ENCODE measurements at places on chromosomes 7 and 10.

GRCh38 chr7:76165973-76166403 lies 35.7 kb upstream of the SRRM3 start:
- ATAC-seq: no peak

GRCh38 chr7:137919987-137920386 lies 73.2 kb upstream of the DGKI start:
- no peak for ATAC-seq

GRCh38 chr10:100504096-100504495 lies 15.6 kb downstream of the SEC31B start:
- ATAC-seq: peak; percentile 54

DNA sequence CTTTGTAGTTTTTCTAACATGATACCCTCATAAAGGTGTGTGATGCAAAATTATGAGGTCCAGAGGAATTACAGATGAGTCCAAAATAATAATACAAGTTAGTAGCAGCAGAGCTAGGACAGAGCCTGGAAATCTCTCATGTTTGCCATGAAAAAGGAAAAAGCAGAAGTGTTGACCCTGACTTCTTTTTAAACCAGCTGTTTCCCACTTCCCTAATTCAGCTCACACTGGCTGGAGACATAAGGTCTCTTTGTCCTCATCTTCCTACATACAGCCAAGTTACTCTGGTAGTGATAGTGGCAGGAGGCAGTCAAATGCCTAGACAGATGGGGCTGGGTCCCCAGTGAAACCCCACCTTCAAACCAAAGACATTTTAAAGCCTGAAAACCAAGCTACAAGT lies 269.2 kb downstream of the C7orf25 start:
- ATAC-seq: no peak
